ENCODE measurements at places on chromosomes 12 and 14. TPM values are rescaled to one million over a fixed set of nuclear protein-coding genes. Genes with fewer than 3 reads are reported as not detected.

The LTBP2 gene
- total RNA-seq = 69.8 TPM

DNA sequence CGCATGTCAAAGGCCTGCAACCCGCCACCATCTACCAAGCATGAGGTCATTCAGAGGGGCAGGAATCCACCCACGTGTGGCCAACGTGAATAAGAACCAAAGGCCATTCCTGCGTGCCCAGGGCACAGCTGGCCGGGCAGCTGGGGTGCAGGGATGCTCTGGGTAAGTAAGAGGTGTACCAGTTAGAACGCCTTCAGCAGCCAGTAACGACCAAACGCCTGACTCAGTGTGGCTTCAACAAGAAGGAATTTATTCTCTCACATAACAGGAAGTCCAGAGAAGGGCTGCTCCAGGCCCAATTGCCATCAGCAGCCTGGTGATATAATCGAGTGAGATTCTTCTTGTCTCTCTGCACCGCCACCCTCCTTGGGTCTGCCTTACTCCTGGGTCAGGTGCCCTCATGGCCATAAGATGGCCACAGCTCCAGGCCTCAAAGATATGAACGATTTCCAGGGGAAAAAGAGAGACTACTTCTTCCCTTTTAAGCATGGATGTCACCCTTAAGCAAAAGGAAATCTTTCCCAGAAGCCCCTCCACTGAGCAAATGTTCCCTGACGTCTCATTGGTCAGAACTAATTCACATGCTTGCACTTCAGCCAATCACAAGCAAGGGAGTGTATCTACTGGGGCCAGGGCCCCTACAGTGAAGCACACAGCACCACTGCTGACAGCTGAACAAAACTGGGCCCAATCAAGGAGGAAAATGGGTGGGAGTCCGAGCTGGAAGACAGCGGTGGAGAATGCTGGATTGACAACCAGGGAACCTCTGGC is 7.3 kb downstream of the TTC7B start:
- no peak for DNase-seq
- no peaks in the 10 kb centered on the region for H3K4me1 ChIP-seq
- H3K4me3 ChIP-seq = no peak overlapping the region
- H3K36me3 ChIP-seq = no peaks in the 10 kb centered on the region
- no peaks in the 10 kb centered on the region for H3K27me3 ChIP-seq
- no peak overlapping the region for H3K27ac ChIP-seq

DNA sequence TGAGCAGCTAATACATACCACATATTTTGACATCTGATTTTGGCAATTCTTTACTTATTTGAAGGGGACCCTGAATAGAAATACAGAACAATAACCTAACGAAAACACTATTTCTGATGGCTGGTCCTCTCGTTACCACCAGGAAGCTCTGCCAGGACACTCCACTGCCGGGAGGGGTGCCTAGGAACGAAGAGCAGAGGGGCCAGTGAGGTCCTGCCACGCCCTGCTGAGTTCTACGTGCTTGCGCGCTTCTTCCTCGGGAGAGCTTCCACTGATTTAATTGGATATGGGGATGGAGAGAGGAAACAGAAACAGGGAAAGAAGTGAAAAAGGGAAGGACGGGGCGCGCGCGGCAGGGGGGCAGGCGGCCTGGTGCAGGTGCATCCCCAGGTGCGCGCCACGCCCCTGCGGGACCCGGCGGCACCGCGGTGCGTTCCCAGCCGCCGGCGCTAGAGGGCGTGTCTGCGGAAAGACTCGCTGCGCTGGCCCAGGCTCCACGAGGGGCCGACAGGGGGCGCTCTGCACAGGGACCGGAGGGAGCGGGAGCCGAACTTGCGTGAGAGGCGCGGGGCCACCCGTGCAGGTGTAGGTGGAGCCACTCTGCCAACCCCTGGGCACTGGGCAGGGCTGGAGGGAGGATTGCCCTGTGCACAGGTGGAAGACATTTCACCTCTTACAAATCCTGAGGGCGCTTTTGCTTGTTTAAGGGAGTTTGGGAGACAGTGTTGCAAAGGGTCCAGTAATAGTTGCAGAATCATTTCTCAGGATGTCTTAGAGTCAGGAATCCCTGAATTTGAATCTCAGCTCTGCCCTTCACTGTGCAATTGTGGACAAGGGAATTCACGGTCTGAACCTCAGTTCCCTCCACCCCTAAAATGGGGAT is 986.3 kb upstream of the TMEM132C start:
- no peak overlapping the region for H3K27ac ChIP-seq
- H3K36me3 ChIP-seq = no peaks in the 10 kb centered on the region
- DNase-seq = no peak
- no peaks in the 10 kb centered on the region for H3K27me3 ChIP-seq
- H3K4me3 ChIP-seq = no peak overlapping the region

DNA sequence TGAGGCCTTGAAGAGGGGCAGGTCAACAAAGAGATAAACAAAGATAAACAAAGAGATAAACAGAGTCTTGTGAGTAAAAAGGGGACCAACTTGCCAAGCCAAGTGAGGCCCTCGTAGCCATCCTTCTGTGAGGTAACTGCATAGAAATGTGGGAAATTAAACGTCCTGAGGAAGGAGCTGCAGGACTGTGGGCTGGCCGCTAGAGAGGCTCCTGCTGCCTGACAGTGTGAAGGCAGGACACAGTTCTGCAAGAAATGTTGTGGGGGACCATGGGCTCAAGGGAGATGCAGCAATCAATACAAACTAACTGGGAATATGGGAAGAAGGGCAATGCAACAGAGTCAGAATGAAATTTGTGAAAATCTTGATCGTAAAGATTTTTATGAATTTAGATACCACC is 91.9 kb downstream of the SLC8A3 start:
- H3K36me3 ChIP-seq = no peaks in the 10 kb centered on the region
- H3K4me3 ChIP-seq = no peak overlapping the region
- no peaks in the 10 kb centered on the region for H3K4me1 ChIP-seq
- H3K27me3 ChIP-seq = peaks cover 5% of the 10 kb centered on the region

The KRT85 gene
- not detected for total RNA-seq

DNA sequence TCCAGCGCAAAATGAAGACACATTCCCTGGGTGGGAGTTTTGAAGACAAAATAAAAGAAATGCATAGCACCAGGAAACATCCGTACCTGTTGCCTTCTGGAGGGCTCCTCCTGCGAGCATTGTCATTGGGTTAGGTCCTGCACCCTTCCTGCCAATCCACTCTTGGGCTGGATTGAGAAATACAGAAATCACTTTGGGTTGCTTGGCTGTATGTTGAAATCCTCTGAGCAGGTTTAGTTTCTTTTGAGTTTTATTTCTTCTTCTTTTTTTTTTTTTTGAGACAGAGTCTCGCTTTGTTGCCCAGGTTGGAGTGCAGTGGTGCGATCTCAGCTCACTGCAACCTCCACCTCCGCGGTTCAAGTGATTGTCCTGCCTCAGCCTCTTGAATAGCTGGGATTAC is 67.6 kb downstream of the ARF6 start:
- H3K4me1 ChIP-seq = peaks cover 29% of the 10 kb centered on the region
- no peaks in the 10 kb centered on the region for H3K27me3 ChIP-seq

The MLF2 gene
- total RNA-seq = 175 TPM

DNA sequence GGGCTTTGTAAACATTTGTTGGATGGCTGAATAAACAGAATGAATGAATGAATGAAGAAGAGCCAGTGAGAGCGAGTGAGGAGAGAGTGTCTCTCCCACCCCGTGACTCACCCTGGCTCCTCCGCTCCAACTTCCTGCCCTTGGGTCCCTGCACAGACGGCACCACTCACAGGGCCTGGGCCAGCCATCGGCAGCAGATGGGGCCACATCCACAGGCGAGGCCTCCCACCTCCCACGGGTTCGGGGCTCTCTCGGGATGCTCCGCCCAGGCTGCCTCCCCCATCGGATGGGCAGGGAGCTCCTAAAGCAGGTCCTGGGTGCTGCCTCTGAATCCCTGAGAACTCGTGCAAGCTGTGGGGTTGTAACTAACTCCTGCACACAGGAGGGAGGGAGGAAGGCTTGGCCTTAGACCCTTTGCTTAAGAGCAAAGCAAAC is 41.3 kb downstream of the CCNK start:
- peak overlapping the region; percentile 81 for H3K27ac ChIP-seq
- H3K27me3 ChIP-seq = no peaks in the 10 kb centered on the region
- no peak for DNase-seq
- no peaks in the 10 kb centered on the region for H3K36me3 ChIP-seq
- H3K4me3 ChIP-seq = no peak overlapping the region
- peaks cover 82% of the 10 kb centered on the region for H3K4me1 ChIP-seq

GRCh38 chr12:79127271-79127751 is 262.7 kb downstream of the SYT1 start:
- H3K27ac ChIP-seq = no peak overlapping the region
- no peaks in the 10 kb centered on the region for H3K27me3 ChIP-seq
- DNase-seq = no peak
- no peaks in the 10 kb centered on the region for H3K36me3 ChIP-seq

DNA sequence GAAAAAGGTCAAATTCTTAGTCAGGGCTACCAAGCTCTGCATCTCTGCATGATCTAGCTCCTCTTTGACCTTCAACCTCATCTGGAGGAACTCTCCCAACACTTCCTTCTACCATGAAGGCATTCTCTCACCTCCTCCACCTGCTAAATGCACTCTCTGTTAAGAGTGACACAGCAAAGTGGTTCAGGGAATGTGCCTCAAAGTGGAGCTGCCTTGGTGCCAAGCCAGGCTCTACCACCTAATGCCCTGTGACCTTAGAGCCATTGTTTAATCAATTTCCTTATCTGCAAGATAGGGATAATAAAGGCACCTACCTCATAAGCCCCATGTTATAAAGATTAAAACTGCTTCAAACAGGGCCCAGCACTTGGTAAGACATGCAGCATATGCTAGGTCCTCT is 236.7 kb downstream of the ANO2 start:
- no peaks in the 10 kb centered on the region for H3K36me3 ChIP-seq
- H3K4me3 ChIP-seq = no peak overlapping the region
- no peaks in the 10 kb centered on the region for H3K27me3 ChIP-seq
- H3K4me1 ChIP-seq = no peaks in the 10 kb centered on the region

DNA sequence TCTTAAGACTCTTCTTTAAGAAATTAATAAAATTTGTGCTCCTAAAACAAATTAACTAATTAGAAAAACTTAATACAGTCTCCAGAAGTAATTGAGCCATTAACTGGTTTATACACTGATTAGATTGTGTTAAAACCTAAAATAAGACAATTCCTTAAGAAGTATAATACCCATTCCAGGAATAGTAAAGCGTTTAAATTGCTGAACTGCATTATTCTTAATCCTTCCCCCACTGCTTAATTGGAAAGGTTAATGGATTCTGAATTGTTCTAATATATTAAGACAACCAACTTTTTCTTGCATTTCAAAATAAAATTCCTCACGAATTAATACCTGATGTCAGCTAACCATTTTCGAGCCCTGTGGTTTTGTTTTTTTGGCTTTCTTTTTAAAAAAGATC is 128.4 kb downstream of the KICS2 start:
- DNase-seq = no peak
- H3K4me3 ChIP-seq = no peak overlapping the region
- peaks cover 23% of the 10 kb centered on the region for H3K4me1 ChIP-seq
- peaks cover 12% of the 10 kb centered on the region for H3K36me3 ChIP-seq

DNA sequence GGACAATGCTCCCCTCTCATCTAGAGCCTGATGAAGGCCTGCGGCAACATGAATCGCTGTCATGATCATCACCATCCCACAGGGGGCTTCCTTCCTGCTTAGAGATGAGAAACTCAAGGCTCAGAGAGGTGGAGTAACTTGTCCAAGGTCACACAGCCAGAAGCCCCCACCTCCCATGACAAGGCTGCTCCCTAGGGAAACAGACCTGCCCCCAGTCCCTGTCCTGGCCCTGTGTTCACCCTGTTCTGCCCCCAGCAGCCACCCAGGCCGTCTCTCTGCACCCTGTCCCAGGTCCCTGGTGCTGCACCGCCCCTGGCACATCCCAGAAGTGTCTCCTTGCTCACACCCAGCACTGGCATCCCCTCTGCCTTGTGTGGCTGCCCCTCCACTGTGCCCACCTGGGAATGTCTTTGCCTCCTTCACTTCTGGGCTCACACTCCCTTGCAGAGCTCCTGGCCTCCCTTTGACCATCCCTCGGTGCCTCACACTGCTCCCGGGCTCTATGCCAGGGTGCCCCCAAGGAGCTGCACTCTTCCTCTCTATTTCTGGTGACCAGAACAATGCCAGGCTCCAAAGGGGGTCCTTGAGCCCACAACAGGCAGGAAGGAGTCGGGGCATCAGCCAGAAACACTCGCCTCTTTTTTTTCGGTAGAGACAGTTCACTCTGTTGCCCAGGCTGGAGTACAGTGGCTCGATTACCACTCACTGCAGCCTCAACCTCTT is 70.5 kb downstream of the BCL11B start:
- H3K36me3 ChIP-seq = no peaks in the 10 kb centered on the region
- no peak for DNase-seq
- H3K27me3 ChIP-seq = no peaks in the 10 kb centered on the region
- no peak overlapping the region for H3K4me3 ChIP-seq
- no peak overlapping the region for H3K27ac ChIP-seq

GRCh38 chr14:37087520-37087919 is 84.9 kb downstream of the SLC25A21 start:
- H3K4me3 ChIP-seq = no peak overlapping the region
- H3K27ac ChIP-seq = no peak overlapping the region
- no peak for DNase-seq
- H3K36me3 ChIP-seq = no peaks in the 10 kb centered on the region
- no peaks in the 10 kb centered on the region for H3K27me3 ChIP-seq

The OR6C2 gene
- not detected for total RNA-seq

The AQP6 gene
- total RNA-seq = 0.31 TPM

- no peaks in the 10 kb centered on the region for H3K4me1 ChIP-seq
- H3K36me3 ChIP-seq = peaks cover 8% of the 10 kb centered on the region
- no peaks in the 10 kb centered on the region for H3K27me3 ChIP-seq
- H3K27ac ChIP-seq = no peak overlapping the region
- H3K4me3 ChIP-seq = no peak overlapping the region
Observed at GRCh38 chr12:132635076-132635955, 16.7 kb downstream of the P2RX2 start.

The CCNK gene
- 47.8 TPM for total RNA-seq

The DIO2 gene
- total RNA-seq = 0.05 TPM

- no peaks in the 10 kb centered on the region for H3K36me3 ChIP-seq
- no peak for DNase-seq
- no peaks in the 10 kb centered on the region for H3K4me1 ChIP-seq
- no peaks in the 10 kb centered on the region for H3K27me3 ChIP-seq
Observed at GRCh38 chr12:5864972-5865371, 80.1 kb downstream of the ANO2 start.

The PIP4P1 gene
- total RNA-seq = 34.8 TPM

- H3K27me3 ChIP-seq = no peaks in the 10 kb centered on the region
- no peak for DNase-seq
- H3K4me3 ChIP-seq = no peak overlapping the region
- no peak overlapping the region for H3K27ac ChIP-seq
- H3K36me3 ChIP-seq = no peaks in the 10 kb centered on the region
- H3K4me1 ChIP-seq = no peaks in the 10 kb centered on the region
Observed at GRCh38 chr12:74741112-74741511, 203.5 kb downstream of the ATXN7L3B start.

- DNase-seq = no peak
- H3K4me1 ChIP-seq = 0 out of 2 replicates have a peak, but pooled peaks cover 3% of the 10 kb centered on the region
- no peaks in the 10 kb centered on the region for H3K36me3 ChIP-seq
- H3K27me3 ChIP-seq = no peaks in the 10 kb centered on the region
Observed at GRCh38 chr12:96501133-96501761, 11.9 kb downstream of the CFAP54 start.

- H3K4me3 ChIP-seq = peak overlapping the region; percentile 91
- no peaks in the 10 kb centered on the region for H3K27me3 ChIP-seq
- H3K36me3 ChIP-seq = peaks cover 5% of the 10 kb centered on the region
- H3K27ac ChIP-seq = peak overlapping the region; percentile 86
- DNase-seq = no peak
Observed at GRCh38 chr12:57087691-57088353, 1.1 kb upstream of the NAB2 start.
